ENCODE measurements at places on chromosomes 5 and 9.

DNA sequence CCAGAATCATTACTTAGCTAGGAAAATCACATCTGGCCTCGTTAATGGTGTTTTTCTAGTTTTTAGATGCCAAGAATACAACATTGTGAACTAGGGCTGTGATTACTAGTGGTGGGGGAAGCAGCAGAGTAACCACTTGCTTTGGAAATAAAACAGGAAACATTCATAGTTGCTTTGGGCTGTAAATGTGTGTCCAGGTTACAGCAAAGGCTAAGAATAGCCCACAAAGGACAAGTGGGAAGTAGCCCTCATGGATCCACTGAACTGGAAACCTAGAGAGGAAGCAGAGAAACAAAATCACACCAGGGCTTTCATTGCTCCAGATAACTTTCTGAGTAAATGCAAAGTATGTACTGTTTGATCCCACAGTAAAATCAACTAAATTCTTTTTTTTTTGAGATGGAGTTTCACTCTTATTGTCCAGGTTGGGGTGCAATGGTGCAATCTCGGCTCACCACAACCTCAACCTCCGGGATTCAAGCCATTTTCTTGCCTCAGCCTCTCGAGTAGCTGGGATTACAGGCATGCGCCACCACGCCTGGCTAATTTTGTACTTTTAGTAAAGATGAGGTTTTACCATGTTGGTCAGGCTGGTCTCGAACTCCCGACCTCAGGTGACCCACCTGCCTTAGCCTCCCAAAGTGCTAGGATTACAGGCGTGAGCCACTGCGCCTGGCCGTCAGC is 56.2 kb upstream of the TNFSF15 start:
- no peak for DNase-seq

DNA sequence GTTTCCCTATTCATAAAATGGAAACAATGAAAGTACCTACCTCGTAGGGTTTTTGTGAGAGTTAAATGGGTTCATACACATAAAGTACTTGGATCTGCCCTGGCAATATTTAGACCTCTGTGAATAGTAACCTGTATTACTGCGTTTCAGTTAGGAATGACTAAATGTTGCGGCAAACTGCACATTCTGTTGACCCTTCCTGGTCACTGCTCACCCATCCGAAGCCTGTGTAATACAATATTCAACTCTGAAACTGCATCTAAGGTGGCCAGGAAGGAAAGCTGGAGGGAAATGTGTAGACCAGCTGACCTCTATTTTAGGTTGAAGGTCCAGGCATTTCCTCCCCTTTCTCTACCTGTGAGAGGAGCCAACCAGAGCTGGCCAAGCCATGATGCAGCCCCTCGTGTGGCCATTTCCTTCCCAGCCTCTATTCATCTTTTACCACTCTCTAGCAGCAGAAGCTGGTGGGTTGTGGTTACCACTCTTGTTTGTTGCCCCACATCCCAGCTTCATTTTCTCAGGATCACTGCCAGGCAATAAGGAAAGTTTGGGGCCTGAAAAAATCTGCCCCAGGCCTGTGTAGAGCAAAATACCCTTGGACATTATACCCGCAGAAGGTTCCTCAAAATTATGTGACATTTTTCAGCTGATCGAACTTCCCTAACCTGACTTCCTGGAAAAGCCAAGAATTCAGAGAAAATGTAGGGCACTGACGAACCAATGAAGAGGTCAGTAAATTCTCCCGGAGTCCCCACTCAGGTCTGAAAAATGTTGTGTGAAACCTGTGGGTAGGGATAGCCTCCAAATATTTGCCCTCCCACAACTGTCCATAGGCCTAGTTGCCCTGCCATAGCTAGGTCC is 20.5 kb upstream of the PDCD1LG2 start:
- DNase-seq = no peak

DNA sequence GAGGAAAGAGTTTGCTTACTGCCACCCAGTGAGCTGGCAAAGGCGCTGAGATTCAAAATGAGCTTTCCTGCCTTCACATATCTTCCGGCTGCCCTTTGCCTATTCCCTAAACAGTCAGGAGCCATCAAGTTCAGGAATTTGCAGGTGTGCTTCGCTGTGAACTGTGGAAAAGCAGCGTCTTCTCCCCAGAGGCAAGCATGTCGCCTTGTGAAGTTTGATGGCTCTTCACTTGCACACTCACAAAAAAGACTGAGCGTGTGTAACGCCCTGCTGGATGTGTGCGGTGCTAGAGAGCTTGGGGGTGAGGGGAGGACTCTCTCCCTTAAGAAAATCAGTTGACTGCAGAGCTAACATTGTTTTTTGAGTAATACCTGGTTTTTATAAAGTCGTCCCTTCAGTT is 288.7 kb downstream of the DOCK8 start:
- DNase-seq = peak; percentile 3

GRCh38 chr5:111631328-111631727 is 119.0 kb upstream of the STARD4 start:
- no peak for DNase-seq

DNA sequence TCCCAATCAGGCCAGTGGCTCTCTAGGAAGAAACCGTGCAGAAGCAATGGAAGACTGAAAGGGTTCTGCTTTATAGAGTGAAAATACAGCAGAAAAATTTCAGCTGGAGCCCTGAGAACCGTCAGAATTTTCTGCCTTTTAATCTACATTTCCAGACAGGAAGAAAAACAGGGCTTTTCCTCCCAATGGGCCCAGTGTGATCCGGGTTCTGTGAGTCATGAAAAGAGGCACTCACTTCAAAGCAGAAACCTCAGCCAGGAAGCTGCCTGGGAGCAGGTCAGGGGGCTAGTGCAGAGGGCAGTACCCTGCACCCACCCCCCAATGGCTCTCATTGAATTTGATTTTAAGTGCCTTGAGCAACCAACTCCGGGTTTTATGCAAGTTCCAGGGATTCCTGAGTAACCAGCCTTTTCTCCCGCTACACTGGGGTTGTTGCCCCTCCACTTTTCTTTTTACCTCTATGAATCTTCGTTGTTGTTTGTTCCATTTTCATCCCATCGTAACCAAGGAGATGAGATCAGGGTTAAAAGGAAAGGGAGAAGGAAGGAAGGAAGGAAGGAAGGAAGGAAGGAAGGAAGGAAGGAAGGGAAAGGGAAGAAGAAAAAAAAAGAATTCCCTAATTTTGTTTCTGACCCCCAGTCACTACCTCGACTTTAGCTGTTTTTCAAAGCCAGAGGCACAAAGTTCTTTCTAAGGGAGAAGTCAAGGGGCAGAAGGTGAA is 1.3 kb downstream of the BARHL1 start:
- peak; percentile 14 for DNase-seq

GRCh38 chr5:124056991-124057723 is 545.2 kb downstream of the CSNK1G3 start:
- DNase-seq = peak; percentile 43

- no peak for DNase-seq
These were observed 847.7 kb downstream of the CDH18 start for GRCh38 chr5:19140276-19140675.

- DNase-seq = no peak
These were observed 86.2 kb downstream of the OTULIN start for GRCh38 chr5:14750712-14751111.

DNA sequence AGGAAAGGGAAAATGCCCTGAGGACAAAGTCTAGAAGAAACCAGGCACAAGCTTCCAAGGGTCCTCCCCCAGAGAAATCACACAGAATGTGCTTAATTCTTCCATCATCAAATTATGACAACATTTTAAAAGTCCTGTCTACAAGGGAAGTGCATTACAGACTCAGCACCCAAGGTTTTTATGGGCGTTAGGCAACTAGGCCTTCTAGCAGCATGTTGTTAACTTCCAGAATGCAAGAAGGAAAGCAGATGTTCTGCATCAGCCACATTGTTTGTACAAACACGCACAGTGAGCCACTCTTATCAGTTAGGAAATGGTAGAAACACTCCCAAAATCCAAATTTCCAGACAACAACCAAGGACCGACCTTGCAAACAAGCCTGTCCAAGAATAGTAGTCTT is 26.5 kb downstream of the SMC5 start:
- no peak for DNase-seq

- no peak for DNase-seq
These were observed 435.7 kb downstream of the MAT2B start for GRCh38 chr5:163941079-163941478.

DNA sequence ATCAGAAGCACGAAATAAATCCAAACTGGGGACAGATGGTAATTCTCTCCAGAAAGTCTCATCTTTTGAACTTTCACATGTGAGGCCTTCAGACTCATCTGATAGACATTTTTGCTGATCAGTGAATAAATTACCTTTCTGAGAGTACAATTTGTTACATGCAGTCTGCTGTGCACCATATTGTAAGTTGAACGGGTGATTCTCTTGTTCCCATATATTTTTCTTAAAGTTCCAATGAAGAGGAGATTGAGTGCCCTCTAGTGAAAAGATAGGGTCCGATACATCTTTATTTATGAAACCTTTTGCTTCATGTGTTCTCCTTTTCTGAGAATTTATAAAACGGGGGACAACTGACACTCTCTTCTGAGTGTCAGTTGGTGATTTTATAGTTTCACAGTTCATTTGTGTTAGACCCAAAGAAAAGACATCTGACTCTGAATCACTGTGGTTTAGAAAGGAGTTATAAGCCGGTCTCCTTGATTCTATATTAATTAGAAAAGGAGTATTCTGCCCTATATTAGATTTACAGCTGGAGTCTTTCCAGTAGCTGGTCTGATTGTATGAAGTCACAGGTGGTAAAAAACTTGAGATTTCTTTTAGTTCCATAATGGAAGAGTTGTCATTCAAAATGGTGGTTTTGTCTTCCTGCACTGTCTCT is 30.4 kb downstream of the GNG10 start:
- peak; percentile 67 for DNase-seq

GRCh38 chr5:75558221-75558620 is 46.5 kb downstream of the POLK start:
- no peak for DNase-seq

GRCh38 chr5:143173139-143173889 is 230.2 kb downstream of the NR3C1 start:
- DNase-seq = no peak

DNA sequence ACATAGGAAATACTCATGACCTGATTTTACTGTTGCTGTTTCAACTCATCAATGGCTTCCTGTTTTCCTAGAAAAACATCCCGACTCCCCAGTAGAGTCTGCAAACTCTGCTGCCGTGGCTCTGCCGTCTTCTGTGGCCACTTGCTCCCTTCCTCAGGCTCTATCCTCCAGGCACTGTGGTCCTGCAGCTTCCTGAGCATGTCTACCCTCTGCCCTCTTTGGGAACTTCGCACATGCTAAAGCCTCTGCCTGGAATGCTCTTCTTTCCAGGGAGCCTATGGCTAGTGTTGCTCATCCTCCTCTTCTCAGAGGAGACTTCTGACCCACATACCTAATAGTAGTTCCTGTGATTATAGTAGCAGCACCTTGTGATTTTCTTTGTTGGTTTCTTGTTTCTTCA is 256.9 kb downstream of the MAN2A1 start:
- DNase-seq = no peak

- DNase-seq = no peak
These were observed 367.4 kb downstream of the PSAT1 start for GRCh38 chr9:78664370-78664769.

GRCh38 chr9:137224830-137225694 is at the start of gene CYSRT1:
Gene CYSRT1 (plus strand): TSS chr9:137225174. CDS start chr9:137225622, 448 bp downstream.
- no peak for DNase-seq

GRCh38 chr9:14251154-14252071 is 62.5 kb downstream of the NFIB start:
- peak; percentile 42 for DNase-seq

DNA sequence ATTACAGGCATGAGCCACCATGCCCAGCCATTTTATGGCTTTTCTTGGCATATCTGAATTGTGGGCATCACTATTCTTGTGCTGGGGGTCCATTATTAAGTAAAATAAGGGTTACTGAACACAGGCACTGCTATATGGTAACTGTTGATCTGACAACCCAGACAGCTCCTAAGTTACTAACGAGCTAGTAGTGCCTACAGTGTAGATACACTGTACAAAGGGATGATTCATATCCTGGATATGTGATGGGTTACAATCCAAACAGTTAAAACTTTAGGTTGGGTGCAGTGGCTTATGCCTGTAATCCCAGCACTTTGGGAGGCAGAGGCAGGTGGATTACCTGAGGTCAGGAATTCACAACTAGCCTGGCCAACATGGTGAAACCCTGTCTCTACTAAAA is 4.3 kb downstream of the CD14 start:
- DNase-seq = no peak

- DNase-seq = no peak
These were observed 8.6 kb downstream of the HAVCR2 start for GRCh38 chr5:157100140-157100679.

- peak; percentile 46 for DNase-seq
These were observed 99.6 kb upstream of the TAF11L2 start for GRCh38 chr5:17398431-17398830.

DNA sequence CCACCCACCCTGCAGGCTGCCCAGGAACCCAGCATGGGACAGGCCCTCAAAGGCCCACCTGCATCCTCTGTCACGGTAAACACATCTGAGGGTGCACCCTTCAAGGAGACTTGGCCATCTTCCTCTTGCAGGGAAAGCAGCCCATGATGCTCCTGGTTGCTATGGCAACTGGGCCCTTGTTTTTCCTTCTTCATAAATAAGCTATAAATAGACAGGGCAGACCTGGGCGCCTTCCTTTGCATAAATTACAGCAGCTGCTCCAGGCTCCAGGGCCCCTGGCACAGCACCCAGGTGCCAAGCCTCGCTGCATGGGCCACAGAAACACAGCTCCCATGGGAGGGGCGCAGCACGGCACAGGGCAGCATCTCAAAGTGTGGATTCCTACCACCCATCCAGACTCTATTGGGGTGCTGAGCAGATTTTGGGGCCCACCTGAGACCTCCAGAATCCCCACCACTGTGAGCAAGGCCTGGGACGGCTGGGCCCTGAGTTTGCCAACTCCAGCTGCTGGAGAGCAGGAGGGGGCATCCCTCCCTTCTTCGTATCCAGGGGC is 5.8 kb upstream of the PSMB7 start:
- peak; percentile 93 for DNase-seq

DNA sequence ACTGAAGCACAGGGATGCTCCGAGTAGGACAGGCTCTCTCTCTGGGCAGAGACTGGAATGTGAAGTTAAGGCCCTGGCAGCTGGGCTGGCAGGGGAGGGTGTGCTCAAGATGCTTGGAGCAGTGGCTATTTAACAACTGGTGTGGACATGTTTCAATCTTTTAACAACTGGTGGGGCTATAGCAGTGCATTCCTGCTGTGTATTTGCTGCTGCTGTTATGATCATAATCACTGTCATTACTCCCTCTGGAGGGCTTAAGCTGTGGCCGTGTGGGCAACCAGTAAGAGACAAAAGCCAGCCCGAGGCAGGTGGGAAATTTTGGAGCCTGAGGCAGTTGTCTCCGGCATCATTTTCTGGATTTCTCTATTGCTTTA is 33.3 kb upstream of the PTGS1 start:
- peak; percentile 45 for DNase-seq

DNA sequence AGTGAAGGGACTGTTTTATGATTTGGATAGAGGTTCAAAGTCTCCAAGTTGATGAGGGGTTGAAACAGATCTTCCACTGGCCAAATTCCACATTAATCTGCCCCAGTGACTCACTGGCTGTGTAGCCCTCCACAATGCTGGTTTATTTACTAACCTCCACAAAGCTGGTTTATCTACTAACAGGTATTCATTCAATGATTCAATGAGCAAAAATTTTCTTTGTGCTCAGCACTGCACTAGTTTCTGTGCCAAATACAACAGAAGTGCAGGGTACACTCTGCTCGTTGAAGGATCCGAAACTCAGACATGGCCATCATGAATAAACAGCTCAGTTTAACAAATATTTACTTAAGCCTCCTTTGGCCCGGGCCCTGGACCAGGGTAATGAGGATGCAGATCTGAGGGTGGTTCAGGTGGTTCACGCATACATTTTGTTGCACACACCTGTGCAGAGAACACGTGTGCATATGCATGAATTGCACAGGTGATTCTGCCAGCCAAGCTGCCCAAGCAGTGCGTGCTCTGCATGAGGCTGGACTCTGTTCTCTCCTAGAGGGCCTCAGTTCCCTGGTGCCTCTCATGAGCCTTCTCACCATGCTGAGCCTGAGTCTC is 71.0 kb downstream of the SH3PXD2B start:
- no peak for DNase-seq

All from brain (organoid and tissue), 16 donors.